ENCODE measurements at places on chromosomes 12 and 14.

DNA sequence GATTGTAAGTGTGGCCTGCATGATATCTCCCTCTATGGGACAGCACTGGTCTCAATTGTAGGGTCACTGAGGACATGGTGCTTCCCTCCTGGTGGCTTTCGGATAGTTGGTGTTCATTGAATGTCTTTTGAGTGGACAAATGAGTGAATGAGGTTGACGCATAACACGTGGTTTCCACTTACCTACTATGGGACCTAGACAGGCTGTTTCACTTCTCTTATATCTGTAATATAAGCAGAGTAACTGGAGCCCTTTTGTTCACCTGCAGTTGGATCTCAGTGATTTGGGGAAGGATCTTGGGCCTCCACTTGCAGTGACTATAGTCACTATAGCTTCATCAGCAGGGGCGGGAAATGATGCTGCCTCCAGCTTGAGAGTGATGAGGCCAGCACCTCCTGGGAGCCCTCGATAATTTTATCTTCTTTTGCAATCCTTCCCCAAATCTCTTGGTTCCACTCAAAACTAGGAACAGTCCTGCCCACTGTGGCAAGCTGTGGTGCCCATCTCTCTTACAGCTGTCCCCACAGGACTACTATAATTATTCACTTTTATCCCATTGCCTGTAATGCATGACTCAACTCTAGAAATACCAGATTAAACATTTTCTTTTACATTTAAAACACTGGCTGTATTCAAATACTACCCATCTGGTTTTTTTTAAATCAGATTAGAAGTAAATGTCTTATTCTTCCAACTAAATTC is 242.9 kb downstream of the CHST11 start:
- DNase-seq = no peak

GRCh38 chr14:54348001-54348611 is 48.7 kb upstream of the CDKN3 start:
- DNase-seq = no peak

- DNase-seq = no peak
These were observed 36.7 kb downstream of the LRRIQ1 start for GRCh38 chr12:85072826-85073225.

DNA sequence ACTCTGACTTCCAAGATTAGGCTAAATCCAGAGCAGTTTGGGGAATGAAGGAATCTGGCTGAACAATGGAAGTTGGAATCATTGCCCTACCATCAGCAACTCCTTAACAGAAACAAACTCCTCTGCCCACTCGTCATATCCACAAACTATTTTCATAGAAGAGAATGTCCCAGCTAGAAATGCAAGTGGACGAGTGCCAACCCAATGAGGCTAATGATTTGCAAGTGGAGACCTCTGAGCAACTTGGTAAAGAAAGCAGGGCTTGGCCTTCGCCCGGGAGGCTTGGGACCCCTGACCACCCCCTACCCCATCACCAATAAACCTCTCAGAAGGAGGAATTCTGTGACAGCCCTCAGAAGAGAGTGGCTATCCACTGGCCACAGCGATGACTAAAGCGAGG is 40.0 kb upstream of the DDX11 start:
- no peak for DNase-seq

DNA sequence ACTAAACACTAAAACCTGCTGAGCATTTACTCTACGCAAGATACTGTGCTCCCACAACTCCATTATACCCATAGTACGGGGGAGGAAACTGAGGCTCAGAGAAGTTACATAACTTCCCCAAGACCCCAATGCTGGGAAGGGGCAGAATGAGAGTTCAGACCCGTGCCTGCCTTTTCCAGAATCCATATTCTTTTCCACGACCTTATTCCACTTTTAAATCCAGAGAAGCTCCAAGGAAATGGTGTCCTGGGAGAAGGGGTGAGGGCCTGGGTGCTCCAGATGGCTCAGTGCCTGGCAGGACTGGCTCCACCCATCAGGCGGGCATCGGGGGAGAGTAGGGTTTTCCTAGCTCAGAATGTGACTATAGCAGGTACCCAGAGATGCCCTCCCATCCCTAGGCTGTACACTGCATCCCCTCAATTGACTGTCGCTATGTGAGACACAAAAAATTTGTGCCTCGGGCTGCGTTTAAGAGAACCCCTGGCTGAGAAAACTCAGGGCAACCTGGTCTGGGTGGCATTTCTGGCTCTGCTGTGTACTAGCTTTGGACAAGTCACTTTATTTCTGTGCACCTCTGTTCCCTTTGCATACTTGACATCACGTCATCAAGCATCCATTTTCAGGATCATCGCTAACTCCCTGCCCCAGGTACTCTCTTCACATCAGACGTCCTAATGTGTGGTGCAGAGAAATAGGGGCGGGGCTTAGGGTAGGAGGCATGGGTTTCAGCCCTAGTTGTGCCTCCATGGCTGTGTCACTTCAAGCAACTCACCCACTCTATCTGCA is 11.6 kb upstream of the IQSEC3 start:
- DNase-seq = no peak

GRCh38 chr12:53499266-53500141 is at the start of gene MAP3K12:
TSS of gene MAP3K12 (minus strand) at chr12:53499458. CDS start at chr12:53487391, 12,067 bp downstream.
- peak; percentile 83 for DNase-seq

- DNase-seq = no peak
These were observed 4.3 kb downstream of the SLC16A7 start for GRCh38 chr12:59600171-59600570.

DNA sequence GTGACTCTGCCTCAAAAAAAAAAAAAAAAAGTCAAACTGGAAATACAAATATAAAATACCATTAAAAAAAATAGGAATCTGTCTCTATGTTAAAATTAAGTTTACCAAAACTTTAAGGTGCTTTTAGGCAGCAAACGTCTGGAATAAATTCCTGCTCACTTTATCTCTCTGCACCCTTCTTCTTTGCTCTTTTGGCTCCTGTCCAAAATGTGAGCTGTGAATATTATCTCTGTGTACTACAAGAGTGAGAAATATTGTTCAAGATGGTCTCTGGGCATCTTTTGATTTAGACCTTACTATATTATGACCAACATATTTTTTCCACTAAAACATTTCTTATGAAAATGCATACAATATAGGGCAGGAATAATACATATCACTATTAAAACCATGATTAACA is 63.7 kb downstream of the PUS7L start:
- no peak for DNase-seq

GRCh38 chr12:86216591-86216990 is 39.6 kb downstream of the MGAT4C start:
- no peak for DNase-seq

- DNase-seq = no peak
These were observed 13.0 kb upstream of the LEMD3 start for GRCh38 chr12:65156366-65156841.

- no peak for DNase-seq
These were observed 95.3 kb downstream of the CIT start for GRCh38 chr12:119781804-119782203.

DNA sequence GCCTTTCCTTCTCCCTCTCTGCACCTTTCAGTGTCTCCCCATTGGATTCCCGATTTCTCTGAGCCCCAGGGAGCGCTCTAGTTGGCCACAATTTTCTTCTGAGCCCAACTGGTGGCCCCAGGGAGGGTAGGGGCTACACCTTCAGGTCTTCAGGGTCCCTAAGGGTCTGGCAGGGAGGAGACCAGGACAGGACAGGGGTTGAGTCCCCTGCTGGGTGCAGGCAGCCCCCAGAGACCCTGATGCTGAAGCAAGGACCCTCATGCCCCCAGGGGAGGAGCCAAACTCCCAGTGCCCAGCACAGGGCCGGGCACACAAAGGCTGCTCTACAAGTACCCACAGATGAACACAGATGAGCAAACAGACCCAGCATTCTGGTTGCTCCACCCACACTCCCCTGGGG is 12.7 kb downstream of the FOXN4 start:
- DNase-seq = no peak

- no peak for DNase-seq
These were observed 1036.1 kb upstream of the TMEM132C start for GRCh38 chr12:127230843-127231260.

- no peak for DNase-seq
These were observed 23.7 kb downstream of the ETNK1 start for GRCh38 chr12:22648668-22649067.

GRCh38 chr14:55188686-55189295 is 2.6 kb downstream of the DLGAP5 start:
- DNase-seq = no peak

DNA sequence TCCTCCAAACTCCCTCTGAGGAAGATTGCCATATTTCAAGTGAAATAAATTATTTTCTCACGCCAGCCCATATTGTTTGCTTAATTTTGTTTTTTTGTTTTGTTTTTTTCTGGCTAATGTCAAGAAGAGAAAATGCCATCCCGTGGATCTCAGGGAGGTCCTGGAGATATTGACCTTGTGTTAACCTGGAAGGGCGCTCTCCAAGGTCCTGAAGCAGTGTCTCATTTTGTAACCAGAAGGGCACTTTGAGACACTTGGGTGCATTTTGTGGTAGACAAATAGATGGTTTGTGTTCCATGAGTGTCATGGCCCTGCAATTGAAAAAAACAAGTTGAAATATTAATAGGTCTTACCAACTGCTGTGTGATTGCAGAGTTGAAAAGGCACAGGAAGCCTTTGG is 268.9 kb downstream of the SUDS3 start:
- DNase-seq = no peak

DNA sequence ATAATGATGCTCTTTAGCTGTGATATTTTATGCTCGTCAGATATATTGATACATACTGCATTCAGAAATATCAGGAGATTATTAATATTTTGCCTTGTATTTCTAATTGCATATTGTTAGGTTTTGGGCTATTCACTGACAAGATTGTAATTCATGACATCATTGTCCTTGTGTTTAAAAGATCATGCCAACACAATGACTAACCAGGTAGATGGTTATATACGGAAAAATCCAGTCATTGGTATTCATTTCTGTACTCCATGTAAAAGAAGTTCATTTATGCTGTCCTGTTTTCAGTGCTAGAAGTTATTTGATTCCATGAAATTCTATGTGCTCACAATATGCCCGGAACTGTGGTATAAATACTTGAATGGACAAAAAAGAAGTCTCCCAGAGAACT is 107.5 kb downstream of the KITLG start:
- no peak for DNase-seq

GRCh38 chr12:96020314-96021003 is 14.9 kb downstream of the LTA4H start:
- DNase-seq = no peak

GRCh38 chr12:21763531-21763930 is 11.0 kb downstream of the KCNJ8 start:
- DNase-seq = no peak

DNA sequence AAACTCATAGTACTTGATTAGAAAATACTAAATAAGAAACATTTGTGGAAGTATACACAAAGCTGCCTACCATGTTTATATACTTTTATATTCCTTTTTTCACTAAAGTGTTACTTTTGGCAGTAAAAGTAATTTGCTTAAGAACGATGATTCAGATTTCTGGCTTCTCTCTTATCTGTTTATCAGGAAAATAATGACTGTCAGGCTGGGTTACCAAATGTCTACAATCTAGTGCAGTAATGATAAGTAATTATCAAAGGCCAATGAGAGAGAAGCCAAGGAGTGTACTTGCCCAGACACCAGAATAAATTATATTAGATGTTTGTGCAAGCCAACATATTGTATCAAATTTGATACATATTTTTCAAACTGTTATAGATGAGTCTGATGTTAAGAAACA is 113.4 kb downstream of the RALGAPA1 start:
- DNase-seq = no peak

- no peak for DNase-seq
These were observed 2.7 kb downstream of the CHD4 start for GRCh38 chr12:6604259-6605029.

- DNase-seq = no peak
These were observed 207.6 kb downstream of the DAD1 start for GRCh38 chr14:22381408-22381760.
